ENCODE measurements at places on chromosomes 2 and 18. TPM values are rescaled to one million over a fixed set of nuclear protein-coding genes. Genes with fewer than 3 reads are reported as not detected.
A peak's percentile ranks its signal among the peaks of the same experiment; 100 is the strongest.

ARHGEF33 gene
- polyA plus RNA-seq = 0.61 TPM

SERPINB12 gene
- polyA plus RNA-seq = not detected

PLCD4 gene
- polyA plus RNA-seq = 0.19 TPM

FN1 gene
- polyA plus RNA-seq = 42.0 TPM

GEN1 gene
- polyA plus RNA-seq = 1.4 TPM

NOSTRIN gene
- polyA plus RNA-seq = 117 TPM

ASPRV1 gene
- 0.90 TPM for polyA plus RNA-seq

LYG2 gene
- not detected for polyA plus RNA-seq

PFN4 gene
- polyA plus RNA-seq = 0.48 TPM

SLC35F6 gene
- polyA plus RNA-seq = 4.9 TPM

QPCT gene
- polyA plus RNA-seq = 1.6 TPM

RESP18 gene
- polyA plus RNA-seq = not detected

GRCh38 chr2:123073371-123073770, 951.7 kb upstream of the CNTNAP5 start:
- DNase-seq = no peak

DNA sequence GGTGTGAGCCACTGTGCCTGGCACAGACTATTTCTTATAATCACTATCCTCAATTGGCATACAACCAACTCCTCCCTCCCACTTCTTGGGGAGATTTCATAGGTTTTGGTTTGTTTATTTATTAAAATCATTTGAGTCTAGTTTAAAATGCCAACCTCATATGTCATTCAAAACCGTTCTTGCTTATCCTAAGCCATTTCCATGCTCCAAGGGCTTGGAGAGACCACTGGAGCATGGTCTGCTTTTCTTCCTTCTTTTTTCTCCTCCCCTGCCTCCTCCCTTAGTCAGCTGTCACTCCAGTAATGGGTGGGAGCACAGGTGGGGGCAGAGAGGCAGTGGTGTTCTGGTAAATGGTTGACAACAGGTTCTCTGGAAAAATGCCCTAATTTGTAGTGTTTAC, 20.4 kb upstream of the KCNS3 start:
- DNase-seq = no peak

GRCh38 chr18:2396162-2396505, 175.2 kb downstream of the METTL4 start:
- DNase-seq = no peak

DNA sequence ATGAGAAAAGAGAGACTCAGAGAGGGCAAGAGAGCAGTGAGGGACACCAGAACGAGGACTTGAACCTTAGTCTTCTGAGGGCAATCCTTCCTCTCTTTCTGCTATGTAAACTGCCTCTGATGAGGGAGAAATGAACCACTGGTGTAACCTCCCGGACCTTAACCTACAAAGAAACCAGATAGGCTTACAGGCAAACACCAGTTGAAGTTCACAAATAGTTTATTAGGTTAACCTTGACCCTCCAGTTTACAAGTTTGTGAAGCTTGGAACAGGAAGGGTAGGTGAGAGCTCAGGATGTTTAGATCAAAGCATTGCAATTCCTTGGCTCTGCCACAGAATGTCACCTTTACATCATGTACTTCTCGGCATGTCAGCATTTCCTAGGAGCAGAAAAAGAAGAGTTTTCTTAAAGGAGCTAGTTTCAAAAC, 486.4 kb upstream of the SPRED2 start:
- peak; percentile 33 for DNase-seq

DNA sequence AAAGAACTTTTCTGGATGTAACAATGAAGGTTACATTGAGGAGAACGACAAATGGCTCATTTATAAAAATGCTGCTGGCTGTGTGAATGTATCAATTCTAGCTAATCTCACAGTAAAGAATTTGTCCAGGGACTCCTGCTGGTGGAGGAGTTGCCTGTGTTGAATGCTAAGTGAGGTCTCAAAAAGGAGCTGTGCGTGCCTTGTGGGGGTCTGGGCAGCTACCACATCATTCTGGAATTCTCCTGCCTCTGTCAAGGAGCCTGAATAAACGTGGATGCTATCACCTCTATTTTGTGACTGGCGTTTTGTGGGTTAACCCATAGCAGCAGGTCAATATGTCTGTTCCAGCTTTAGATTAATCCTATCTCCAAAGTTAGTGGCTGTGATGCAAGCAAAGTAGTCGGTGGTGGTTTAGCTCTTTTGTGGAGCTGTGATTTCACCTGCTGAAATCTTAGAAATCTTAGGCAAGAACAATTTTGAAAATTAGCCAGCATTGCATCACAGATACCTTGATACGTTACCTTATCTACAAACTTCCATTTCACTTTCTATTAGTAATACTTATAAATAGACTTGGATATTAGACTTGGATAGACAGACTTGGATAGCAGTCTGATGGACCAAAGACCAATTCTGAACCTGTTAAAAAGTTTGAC, 96.8 kb downstream of the MTCL1 start:
- no peak for DNase-seq

- no peak for DNase-seq
These were observed 25.9 kb downstream of the SIGLEC15 start for GRCh38 chr18:45851161-45851925.

- DNase-seq = no peak
These were observed 188.0 kb upstream of the GLI2 start for GRCh38 chr2:120547662-120548061.

DNA sequence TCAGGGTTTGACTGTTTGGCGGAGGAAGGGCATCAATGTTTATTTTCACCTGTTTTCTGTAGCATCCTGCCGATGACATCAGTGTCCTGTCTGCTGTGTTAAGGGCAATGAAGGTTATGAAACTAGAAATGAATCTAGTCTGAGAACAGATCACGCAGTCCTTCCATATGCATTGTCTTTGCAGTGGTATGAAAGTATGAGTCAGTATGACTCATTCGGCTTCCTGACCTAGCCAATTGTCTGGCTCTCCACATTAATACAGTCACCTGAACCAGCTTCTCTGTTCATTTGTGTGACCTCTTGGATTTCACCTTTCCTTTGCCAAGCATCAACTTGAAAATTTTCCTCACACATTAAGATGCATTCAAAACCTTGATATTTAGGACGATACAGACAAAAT, 353.8 kb downstream of the RND3 start:
- DNase-seq = no peak

DNA sequence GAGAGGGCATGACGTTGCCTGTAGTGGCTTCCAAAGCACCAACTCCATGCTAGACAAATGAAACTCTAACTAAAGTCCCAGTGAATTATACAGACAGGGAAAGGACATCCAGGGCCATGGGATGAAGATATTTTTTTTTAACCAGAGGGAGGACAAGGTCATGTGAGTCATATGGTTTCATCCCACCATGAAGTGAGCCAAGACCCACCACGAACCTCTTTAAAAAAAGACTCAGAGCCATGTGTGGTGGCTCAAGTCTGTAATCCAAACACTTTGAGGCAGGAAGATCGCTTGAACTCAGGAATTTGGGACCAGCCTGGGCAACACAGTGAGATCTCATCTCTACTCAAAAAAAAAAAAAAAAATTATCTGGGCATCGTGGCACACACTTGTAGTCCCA, 115.2 kb downstream of the LIPG start:
- DNase-seq = no peak

- no peak for DNase-seq
These were observed 58.5 kb downstream of the ROCK1 start for GRCh38 chr18:21053127-21053526.

- DNase-seq = no peak
These were observed 309.0 kb upstream of the CDH2 start for GRCh38 chr18:28485918-28486317.

- DNase-seq = no peak
These were observed 575.9 kb upstream of the ZEB2 start for GRCh38 chr2:145095641-145096435.

DNA sequence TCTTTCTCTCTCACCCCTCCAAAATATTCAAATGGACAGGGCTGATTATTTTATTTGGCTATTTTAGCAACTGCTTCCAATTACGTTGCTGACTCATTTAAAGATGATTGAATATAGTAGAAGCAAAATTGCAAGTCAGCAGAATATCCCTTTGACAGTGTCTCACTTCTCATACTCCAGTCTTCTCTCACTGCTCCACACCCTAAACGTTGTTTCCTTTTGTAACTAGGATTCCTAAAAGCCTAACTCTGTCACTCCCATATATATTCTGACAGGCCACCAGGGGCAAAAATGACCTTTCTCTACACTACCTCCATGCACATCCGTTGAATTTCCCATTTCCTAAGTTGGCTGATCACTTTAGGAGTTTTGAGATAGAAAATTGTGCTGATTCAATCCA, 351.1 kb downstream of the RND3 start:
- DNase-seq = no peak

GRCh38 chr2:130336150-130336876, 6.4 kb upstream of the IMP4 start:
- no peak for DNase-seq

DNA sequence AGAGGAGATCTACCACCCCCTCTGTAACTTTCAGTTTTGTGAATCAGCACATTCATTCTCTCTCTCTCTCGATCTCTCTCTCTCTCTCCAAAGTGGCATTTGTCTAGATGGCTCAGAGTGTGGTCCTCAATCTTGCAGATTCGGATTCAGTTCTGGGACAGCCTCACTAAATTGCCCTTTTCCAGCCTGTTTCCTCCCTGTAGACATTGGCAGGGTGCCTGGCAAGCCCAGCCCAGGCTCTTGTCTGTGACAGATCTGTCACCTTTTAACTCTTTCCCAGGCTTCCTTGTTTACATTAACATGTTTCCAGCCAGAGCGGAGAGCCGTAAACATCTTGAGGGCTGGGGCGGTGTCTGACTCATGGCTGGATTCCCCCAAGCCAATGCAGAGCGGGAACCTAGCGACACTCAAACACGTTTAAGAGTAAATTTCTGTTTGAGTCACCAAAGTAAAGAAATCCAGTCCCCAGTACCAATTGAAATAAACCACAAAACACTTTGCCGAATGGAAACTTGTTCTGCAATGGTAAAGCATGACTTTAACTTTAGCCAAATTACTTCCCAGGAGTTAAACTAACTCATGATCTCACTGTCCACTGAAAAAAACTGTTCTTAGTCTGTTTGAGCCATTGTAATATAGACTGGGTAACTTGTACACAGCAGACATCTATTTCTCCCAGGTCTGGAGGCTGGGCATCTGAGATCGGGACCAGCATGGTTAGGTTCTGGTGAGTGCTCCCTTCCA, 6.6 kb upstream of the CYP27C1 start:
- peak; percentile 72 for DNase-seq

DNA sequence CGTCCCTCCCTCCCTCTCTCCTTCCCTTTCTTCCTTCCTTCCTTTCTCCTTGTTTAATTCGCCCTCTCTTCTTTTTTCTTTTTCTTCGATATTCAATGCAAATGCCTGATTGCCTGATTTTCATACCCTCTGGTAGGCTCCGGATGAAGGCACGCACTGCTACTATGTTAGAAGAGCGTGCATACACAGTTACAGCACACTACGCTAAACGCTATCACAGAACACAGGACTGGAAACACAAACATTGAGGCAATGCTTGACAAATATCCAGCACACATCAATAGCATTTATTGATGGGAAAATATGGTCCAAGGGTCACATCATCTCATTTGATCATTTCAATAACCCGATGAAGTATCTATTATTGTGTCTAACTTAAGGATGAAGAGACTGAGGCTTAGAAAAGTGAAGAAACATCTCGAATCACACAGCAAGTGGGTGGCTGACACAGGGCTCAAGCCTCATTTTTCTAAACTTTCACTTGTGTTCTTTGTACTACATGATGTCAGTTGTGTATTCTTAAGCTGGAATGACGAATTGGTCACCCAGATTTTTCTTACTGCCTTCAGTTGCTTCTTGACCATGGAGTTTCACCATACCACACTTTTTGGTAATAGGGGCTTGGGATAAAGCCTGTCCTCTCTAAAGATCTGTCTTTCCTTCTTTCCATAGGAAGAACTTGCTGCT, 101.8 kb downstream of the TRIB2 start:
- DNase-seq = no peak

Data from stomach (tissue), 19 donors.